MG63 (cell line): ENCODE measurements at places on chromosomes 5 and 9. TPM values are rescaled to one million over a fixed set of nuclear protein-coding genes. Genes with fewer than 3 reads are reported as not detected.

DNA sequence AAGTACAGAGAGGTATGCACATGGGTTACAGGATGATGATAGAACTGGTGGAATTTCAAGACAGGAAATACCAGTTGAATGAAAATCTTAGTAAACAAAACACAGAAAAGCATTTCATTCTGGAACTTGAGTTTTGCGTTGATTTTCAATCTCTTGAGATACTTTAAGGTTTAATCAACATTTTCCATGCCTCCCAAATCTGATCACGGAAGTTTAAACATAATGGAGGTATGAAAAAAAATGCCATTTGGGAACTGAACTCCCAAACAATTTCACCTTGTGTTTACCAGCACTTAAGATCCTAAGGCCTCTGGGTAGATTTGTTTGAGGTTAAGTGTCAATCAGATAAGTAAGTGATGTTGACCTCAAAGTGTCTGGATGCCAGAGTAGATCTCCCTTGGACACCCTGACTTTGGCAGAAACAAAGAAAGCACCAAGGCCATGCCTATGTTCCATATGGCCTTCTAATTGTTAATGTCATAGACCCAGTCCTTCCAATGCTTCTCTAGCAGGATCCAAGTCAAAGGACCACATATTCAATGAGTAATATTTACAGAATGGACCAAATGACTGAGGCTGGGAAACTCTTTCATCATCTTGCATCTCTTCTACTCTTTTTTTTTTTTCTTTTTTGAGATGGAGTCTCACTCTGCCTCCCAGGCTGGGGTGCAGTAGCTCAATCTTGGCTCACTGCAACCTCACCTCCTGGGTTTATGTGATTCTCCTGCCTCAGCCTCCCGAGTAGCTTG is 216.9 kb downstream of the ARRDC3 start:
- no peak for DNase-seq

- no peak for DNase-seq
Measured at GRCh38 chr5:110304176-110304575, 422.3 kb downstream of the TMEM232 start.

DNA sequence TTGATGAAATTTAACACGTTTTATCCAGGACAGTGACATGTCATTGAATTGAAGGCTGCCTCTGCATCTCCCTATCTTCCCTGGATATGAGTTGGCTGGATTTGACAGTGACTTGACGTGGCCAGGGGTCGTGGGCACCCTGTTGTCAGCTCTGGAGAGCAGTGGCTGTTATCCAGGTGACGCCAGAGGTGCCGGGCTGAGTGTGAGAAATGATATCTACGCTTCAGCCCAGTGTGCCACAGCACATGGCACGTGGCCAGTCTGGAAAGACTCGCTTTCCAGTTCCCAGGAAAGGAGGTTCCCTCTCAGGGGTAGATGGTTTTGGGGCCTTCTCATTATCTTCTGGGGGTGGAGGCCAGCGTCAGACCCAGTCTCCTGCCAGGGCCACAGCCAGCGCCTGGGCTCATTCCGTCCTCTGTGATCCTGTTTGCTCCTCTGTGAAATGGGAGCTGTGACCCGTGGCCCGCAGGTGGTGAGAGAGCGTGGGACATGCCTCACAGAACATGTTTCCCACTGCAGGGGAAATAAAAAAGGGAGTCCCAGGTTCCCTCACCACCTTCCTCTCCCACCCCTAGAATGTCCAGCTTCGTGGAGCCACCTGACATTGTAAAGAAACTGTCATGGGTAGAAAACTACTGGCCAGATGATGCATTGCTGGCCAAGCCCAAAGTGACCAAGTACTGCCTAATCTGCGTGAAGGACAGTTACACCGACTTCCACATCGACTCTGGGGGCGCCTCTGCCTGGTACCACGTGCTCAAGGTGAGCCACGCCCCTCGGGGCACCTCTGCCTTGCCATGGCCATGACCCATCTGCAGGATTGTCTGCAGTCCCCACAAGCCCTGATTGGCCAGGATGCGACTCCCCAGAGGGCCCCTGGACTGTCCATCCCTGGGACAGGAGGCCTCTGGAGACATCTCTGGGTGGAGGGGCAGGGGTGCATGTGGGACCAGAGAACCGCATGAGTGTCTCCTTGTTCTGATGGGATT is 76.5 kb downstream of the PHF2 start:
- DNase-seq, result no peak

- DNase-seq, result peak; percentile 47
Measured at GRCh38 chr5:154757814-154758406, 2.7 kb downstream of the LARP1 start.

DNA sequence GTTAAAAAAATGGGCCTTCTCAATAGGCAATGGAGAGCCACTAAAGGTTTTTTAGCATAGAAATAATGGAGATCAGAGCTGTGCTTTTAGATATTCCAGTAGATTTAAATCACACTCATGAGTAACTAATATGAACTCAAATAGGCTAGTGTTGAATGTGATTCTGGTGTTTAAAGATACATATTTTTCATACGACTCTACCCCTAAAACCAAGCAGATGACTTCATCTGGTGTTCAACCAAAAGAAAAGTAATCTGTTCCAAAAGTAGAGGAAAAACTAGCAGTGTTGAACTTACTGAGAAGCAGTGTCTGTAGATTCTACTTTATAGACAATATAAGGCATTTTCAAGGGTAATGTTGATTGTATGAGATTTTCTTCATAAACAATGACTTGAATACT is 138.1 kb downstream of the TSSK1B start:
- no peak for DNase-seq

SEMA6A gene
- not detected in 2 replicates for total RNA-seq

SLC6A19 gene
- not detected in 2 replicates for total RNA-seq
